Fibroblast of villous mesenchyme (primary cell): ENCODE measurements at places on chromosomes 7 and 10.
A peak's percentile ranks its signal among the peaks of the same experiment; 100 is the strongest.

- DNase-seq, result peak; percentile 61
Observed at GRCh38 chr10:70357565-70357964, 24.9 kb downstream of the LRRC20 start.

- no peak for DNase-seq
Observed at GRCh38 chr7:54857294-54857693, 98.3 kb upstream of the SEC61G start.

DNA sequence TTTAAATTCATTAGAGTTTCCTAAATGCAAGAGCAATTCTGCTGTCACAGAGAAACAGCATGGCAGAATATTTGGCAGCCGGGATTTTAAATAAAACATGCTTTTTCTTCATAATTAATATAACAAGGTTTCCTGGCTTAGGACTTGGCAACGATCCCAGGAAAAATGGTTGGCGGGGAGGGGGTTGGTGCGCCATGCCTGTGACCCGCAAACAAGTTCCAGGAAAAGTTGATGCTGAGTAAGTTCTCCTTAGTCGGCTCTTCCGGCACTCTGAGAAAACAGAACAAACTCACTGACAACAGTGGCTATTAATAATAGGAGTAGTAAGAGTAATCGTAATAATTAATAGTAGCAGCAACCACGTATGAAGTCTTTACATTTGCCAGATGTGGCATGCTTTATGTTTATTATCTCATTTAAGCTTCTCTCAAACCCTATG, 4.6 kb downstream of the HABP2 start:
- no peak for DNase-seq

DNA sequence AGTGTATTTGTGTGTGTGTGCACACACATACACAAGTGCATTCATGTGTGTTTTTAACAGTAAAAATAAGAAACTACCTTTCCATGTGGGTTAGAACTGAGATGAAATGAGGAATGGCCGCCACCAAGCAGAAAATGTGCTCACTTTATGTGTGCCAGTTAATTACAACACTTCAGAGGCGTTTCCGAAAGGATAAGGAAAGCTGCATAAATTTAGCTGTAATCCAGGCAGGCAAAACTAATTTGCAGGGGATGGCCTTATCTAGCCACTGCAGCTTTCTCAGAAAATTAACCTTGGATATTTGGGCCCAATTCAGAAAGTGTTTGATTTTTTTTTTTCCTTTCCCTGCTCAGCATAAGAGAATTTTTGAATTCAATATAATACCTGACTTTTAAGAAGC, 328.8 kb upstream of the PHF14 start:
- DNase-seq, result no peak

DNA sequence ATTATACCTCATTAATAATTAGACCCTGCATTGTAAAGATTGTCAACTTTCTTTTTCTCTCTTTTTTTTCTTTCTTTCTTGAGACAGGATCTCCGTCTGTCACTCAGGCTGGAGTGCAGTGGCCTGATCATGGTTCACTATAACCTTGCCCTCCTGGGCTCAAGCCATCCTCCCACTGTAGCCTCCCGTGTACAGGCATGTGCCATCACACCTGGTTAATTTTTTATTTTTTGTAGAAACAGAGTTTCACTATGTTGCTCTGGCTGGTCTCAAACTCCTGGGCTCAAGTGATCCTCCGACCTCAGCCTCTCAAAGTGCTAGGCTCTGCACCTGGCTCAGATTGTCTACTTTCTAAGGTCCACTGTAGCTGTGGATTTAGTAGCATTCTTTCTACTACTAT, 50.7 kb downstream of the MDFIC start:
- DNase-seq, result no peak

DNA sequence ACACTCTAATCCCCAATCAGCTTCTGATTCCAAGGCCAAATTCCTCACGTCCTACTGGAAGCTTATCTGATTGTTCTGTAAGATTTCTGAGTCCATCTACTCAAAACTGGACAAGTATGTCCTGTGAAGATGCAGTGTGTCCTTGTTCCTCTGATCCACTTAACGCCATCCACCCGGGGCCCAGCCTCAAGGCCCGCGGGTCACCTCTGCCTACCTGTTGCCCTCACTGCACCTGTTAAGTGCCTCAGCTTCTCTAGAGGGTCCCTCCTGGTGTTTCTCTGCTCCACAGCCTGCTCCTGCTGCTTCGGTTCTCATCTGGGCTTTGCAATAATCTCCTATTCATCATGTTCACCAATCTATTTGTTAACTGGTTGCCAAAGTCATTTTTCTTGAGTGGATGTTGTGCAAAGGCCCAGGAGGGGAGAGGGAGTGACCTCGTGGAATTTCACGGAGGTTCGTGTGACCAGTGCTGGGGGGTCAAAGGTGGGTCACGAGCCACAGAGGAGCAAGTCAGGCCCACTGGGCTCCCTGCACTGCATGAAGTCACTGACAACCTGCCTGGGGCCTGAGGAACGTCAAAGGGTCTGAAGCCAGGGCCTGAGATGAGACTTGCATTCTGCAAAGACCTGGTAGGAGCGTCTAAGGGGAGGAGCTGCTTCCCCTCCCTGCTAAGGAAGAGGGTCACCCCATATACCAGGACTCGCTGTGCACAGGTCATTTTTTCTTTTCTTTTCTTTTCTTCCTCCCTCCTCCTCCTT, 338.1 kb downstream of the WDR37 start:
- no peak for DNase-seq

GRCh38 chr7:47544416-47544815, 37.5 kb downstream of the TNS3 start:
- no peak for DNase-seq

DNA sequence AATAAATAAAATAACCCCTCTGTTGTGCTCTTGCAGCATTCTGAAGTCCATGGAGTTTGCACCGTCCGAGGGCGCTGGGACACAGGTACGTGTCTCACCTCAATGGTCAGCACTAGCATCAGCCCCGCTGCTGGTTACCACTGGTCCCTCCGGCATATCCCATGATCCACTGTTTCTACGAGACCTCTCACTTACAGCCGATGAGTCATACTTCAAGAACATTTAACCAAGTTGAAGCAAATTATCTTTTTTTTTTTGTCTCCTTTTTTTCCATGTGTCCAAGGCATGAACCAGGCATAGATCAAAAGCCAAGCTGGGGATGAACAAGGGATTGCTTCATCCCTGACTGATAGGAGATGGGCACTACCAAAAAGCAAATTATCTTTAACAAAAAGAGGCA, 92.9 kb upstream of the SH2B2 start:
- DNase-seq, result peak; percentile 50

- no peak for DNase-seq
Observed at GRCh38 chr10:89644691-89644966, 413 bp downstream of the PANK1 start.

DNA sequence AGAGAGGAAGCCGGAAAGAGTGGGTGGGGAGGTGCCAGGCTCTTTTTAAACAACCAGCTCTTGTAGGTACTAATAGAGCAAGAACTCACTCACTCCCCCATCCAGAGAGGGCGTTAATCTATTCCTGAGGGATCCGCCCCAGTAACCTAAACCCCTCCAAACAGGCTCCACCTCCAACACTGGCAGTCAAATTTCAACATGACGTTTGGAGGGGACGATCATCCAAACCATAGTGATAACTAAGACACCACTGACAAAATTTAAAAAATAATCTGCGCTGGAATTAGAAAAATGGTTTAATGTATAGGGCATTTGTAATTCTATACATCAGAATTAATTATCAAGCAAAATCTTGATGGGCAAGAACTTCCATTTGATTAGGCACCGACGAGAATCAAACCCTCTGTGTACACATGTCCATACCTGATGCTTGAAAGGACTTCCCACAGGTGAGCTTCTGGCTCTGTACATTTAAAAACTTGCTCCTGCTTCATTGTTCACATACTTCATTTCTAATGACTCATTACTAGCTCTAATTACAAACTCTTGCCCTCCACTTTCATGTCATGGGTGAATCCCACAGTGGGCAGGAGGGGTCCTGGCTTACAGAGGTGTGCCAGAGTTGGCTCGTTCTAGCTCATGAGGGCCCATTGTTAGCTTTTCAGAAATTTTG, 20.6 kb upstream of the KDM7A start:
- no peak for DNase-seq

- no peak for DNase-seq
Observed at GRCh38 chr10:77782328-77783061, 144.1 kb downstream of the DLG5 start.

DNA sequence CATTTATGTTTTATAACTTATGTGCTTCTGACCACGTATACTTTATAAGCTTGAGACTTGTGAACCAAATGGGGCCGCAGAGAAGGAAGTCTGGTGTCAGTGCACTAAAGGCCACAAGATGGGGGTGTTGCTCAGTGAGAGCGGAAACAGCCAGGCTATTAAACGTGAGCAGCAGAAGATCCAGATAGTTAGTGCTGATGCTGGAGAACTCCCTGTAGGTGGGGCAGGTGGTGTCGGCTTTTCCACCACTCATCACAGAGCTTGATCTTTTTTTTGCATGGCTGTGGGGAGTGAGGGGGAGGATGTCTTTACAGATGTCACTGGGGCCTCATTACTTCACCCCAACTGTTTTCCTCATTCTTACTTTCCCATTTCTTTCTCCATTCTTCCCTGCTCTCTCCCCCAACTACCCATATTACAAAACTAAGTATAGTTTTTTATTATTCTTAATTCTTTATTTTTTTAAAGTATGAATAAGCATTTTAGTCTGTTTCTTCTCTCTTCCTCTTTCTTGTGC, 34.7 kb downstream of the ACADSB start:
- DNase-seq, result peak; percentile 68

- no peak for DNase-seq
Observed at GRCh38 chr7:130458257-130458656, 17.4 kb upstream of the CEP41 start.

GRCh38 chr7:139830782-139831501, 1.9 kb downstream of the TBXAS1 start:
- DNase-seq, result no peak

GRCh38 chr7:104327534-104327933, 869 bp upstream of the LHFPL3 start:
- no peak for DNase-seq

- no peak for DNase-seq
Observed at GRCh38 chr10:103983367-103983911, 16.5 kb downstream of the SLK start.

- peak; percentile 48 for DNase-seq
Observed at GRCh38 chr10:133378251-133379096, 588 bp upstream of the PAOX start.
